Activated T-helper 2 cell treated with anti-CD3 and anti-CD28 coated beads, Interferon-gamma antibody, Interleukin-2, Interleukin-4, amounts not matched to agents 10 μg/mL and 5 μg/mL and 100 μg/mL, durations not matched to agents 14 hours and 24 hours and 36 hours (primary cell): ENCODE measurements at places on chromosomes 11 and 22.

DNA sequence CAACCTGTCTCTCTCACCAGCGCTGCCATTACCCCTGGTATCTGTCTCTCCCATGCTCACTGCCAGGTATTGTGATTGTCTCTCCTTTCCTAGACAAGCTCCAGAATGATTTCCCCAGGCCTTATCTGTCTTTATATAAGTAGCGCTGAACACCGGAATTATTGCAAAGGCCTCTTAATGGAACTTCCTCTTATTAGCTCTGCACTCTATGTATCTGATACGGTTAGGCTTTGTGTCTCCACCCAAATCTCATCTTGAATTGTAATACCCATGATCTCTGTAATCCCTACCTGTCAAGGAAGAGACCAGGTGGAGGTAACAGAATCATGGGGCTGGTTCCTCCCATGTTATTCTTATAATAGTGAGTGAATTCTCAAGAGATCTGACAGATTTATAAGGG, 39.3 kb downstream of the DDI1 start:
- no peak for DNase-seq

DNA sequence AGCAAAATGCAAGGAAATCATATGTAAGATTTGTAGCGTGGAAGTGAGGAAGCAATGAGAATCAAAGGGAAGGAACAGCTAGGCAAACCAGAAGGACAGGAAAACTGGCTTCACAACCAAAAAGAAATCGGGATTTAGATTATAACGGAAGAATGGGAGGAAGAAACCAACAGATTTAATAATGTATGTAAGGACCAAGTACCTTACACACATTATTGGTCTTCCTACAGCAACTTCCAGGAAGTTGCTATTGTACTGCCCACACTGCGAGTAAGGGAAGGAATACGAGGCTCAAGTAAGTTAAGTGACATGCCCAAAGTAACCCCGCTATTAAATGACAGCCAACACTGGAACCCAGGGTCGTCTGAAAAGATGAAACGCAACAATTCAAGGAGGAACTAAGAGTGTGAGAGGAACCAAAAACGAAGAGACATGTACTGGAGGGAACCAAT, 473 bp downstream of the TXN2 start:
- DNase-seq: no peak

- DNase-seq: no peak
Measured at GRCh38 chr11:86950661-86950995, 4.6 kb downstream of the FZD4 start.

DNA sequence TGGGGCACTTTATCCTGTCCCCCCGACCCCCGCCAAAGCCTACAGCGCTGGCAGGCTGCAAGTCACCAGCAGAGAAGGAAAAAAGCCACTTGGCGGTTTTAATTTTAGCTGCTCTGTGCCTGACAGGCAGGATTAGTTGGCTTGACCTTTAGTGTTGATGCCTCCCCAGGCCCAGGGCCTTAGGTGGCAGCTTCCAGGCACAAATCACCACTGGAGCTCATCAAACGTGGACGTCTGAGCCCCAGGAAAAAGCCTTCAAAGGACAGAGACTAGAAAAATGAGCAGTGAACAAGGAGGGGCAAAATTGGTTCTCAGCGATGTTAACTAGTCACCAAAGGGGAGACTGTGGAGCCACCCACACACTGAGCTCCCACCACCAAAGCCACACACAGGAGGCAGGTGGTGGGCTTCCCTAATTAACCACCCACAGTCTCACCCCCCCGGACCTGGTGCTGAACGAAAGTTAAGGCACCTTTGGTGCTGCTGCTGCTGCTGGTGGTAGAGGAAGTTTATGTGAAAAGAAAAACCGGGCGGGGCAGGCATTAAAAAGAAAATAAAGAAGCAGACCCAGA, 4.4 kb upstream of the PYGM start:
- peak; percentile 51 for DNase-seq

- peak; percentile 42 for DNase-seq
Measured at GRCh38 chr11:77472991-77473800, 698 bp downstream of the PAK1 start.

DNA sequence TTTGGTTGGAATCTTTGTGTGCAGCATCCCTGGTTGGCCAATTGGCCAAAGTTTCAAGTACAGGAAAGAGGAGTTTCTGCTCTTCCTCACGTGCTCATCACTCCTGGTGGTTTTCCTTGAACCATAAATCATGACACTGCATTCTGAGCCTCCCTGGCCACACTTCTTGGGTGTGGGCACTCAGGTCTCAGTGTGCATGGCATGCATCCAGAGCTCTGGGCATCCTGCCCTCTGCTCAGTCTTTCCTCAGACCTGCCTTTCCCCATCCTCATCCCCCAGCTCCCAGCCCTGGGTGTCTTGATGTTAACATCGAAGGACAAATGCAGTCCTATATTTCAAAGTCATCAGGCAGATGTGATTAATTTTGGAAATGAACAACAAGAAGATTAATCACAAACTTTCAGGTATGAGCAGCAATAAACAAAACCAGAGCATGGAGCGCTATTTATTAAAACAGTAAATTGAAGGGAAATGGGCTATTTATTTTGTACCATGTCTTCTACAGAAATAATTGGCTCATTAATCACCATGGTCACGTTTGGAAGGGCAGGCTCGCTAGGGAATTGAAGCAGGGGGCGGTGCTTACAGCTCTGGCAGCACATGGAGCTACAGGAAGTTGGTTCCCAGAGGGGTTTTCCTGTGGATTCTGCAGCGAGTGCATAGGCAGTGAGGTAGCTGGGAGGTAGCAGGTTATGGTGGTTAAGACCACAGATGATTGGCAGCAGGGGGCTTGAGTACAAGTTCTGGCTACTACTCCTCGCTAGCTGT, 89.6 kb downstream of the CSNK2A3 start:
- no peak for DNase-seq

- peak; percentile 36 for DNase-seq
Measured at GRCh38 chr22:39343259-39344045, 6.3 kb upstream of the SYNGR1 start.

GRCh38 chr11:120073196-120073595, 64.7 kb downstream of the TRIM29 start:
- DNase-seq: no peak

- DNase-seq: peak; percentile 59
Measured at GRCh38 chr11:123083623-123084029, 21.7 kb upstream of the HSPA8 start.

GRCh38 chr11:46294365-46295309, 17.2 kb downstream of the CREB3L1 start:
- no peak for DNase-seq

GRCh38 chr11:130411223-130411622, 17.2 kb downstream of the ADAMTS8 start:
- no peak for DNase-seq

- DNase-seq: no peak
Measured at GRCh38 chr11:101741479-101742175, 157.8 kb upstream of the TRPC6 start.

DNA sequence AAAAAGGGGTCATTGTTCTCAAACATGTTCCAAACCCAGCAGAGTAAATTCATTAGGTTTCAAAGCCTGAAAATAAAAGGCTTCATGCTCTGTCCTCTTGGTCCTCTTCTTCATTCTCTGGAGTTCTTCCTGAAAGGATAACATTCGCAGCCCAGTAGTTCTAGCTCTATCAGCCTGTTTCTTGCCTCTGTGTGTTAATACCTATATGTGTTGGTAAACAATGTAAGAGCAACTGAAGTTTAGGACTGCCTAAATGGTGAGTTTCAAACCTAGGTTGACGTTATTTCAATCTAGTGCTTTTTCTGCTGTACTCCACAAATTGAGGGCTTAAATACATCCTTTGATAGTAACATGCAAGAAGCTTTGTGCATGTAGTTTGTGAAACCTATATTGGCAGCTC, 9.4 kb downstream of the AASDHPPT start:
- DNase-seq: no peak

GRCh38 chr11:108586600-108586999, 7.0 kb downstream of the EXPH5 start:
- DNase-seq: no peak

GRCh38 chr22:41762980-41763779, 37.3 kb upstream of the CCDC134 start:
- DNase-seq: no peak

DNA sequence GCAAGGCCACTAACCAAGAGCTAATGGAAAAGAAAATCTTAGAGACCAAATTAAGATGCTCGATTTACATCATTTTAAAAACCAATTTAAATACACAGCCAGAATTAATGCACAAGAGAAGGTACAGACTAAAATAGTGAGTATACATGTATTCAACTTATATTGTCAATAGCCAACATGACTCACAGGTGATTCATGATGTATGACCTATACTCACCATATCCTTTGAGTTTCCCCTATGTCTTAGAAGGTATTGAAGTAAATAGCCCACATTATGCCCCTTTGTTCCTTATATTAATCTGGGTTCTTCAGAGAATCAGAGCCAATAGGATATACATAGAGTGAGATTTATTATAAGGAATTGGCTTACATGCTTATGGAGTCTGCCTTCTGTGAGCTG, 97.5 kb upstream of the ANO3 start:
- no peak for DNase-seq

DNA sequence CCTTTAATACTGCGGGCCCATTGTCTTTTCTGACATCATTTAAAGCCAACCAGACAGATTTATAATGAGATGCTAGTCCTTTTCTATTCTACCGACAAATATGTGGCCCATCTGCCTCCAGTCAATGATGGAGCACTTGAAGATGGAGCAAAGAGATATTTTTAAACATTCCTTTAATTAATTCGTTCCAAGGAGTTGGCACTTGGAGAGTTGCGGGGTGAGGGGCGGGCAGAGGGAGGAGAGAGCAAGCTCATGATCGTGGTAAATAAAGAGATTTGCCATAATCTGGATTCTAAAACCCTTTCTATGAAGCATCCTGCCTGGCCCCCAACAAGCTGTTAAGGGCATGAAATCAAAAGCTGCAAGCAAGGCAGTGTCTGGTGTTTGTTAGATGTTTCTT, 5.0 kb downstream of the SLC1A2 start:
- DNase-seq: no peak

- no peak for DNase-seq
Measured at GRCh38 chr22:23225337-23225723, 45.0 kb downstream of the BCR start.

DNA sequence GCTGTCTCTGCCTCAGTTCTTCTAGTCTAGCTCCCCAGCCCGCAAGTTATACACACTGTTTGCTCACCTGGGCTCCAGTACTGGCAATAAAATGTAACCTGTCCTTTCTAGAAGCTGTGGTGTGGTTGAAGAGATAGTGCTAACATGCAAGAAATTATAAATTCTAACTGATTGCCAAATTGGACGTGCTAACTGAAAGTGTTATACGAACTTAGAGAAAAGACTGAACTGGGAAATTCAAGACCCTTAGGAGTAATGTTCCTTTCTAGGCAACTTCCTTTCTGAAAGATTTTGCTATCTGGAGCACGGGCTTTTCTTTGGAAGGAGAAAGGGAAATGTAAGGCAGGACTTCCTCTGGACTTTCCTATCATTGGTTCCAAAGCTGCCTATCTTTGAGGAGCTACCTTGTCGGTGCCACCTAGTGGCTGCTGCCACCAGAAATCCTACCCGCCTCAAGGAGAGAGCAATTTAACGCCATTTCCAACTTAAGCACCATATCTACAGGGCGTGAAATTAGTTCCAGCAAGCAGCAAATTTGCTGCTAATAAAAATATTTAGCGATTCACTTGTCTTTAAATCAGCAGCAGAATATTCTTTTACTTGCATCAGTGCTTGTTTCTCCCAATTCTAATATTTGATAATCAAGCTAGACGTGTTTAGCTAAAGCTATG, 12.7 kb upstream of the TMEM218 start:
- DNase-seq: no peak

GRCh38 chr11:8309862-8310261, 46.2 kb upstream of the LMO1 start:
- no peak for DNase-seq

GRCh38 chr11:134468081-134468668, 56.1 kb upstream of the B3GAT1 start:
- no peak for DNase-seq

GRCh38 chr11:85663080-85663752, 1.7 kb downstream of the CREBZF start:
- DNase-seq: no peak

DNA sequence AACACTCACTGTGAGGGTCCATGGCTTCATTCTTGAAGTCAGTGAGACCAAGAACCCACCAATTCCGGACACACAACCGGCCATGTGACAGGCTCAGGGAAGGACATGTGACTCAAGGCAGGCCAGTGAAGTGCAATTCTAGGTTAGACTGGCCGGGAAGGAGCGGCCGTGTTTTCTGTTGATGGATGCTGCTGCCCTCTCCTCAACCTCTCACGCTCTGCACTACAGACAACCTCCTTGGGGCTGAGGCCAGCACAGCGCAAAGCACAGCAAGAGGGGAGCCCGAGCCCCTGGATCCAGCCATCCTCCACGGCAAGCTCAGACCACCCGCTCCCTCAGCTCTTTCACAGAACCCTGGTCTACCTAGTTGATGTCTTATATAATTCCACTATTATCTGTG, 2.8 kb downstream of the NUDT8 start:
- DNase-seq: no peak

DNA sequence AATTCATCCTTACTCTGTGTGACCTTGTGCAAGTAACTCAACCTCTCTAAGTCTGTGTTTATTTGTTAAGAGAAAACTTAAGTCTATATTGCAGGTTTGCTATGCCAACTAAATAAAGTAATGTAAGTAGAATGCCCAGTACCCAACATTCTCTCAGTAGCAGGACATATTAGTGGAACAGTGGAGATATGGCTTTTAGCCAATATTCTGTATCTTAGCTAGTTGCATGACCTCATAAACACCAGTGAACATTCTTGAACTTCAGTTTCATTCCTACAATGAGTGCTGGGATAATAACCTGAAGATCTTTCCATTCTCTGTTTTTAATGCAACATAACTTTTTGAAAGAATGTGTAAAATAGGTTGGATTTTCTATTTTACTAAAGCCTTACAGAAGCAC, 77.0 kb downstream of the RAB38 start:
- DNase-seq: no peak

DNA sequence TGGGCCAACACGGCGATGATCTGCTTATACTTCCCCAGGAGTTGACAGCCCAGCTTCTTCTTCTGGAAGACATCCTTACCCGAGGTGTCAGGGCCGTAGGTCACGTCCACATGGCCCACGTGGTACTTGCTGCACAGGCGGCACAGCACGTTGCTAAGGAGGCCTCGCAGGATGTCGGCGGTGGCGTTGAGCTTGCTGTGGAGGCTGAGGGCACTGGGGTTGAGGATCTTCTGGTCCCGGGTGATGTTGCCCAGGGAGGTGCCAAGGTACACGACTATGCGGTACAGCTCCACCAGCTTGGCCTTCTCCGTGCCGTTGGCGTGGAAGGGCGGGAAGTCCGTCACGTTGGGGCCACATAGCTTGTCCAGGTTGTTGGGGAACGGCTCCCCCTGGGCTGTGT, 2.9 kb downstream of the LIF start:
- DNase-seq: no peak

GRCh38 chr11:123233280-123233974, 38.4 kb upstream of the CLMP start:
- DNase-seq: no peak

GRCh38 chr11:116750070-116750718, 22.6 kb downstream of the BUD13 start:
- no peak for DNase-seq

GRCh38 chr11:12991426-12991825, 17.7 kb upstream of the RASSF10 start:
- no peak for DNase-seq
